ENCODE measurements at places on chromosomes 11 and 22.

GRCh38 chr11:134359646-134360045 lies 27.9 kb downstream of the GLB1L2 start:
- no peak for DNase-seq

- peak; percentile 65 for DNase-seq
These were observed 4.7 kb downstream of the DGCR8 start for GRCh38 chr22:20084547-20085413.

DNA sequence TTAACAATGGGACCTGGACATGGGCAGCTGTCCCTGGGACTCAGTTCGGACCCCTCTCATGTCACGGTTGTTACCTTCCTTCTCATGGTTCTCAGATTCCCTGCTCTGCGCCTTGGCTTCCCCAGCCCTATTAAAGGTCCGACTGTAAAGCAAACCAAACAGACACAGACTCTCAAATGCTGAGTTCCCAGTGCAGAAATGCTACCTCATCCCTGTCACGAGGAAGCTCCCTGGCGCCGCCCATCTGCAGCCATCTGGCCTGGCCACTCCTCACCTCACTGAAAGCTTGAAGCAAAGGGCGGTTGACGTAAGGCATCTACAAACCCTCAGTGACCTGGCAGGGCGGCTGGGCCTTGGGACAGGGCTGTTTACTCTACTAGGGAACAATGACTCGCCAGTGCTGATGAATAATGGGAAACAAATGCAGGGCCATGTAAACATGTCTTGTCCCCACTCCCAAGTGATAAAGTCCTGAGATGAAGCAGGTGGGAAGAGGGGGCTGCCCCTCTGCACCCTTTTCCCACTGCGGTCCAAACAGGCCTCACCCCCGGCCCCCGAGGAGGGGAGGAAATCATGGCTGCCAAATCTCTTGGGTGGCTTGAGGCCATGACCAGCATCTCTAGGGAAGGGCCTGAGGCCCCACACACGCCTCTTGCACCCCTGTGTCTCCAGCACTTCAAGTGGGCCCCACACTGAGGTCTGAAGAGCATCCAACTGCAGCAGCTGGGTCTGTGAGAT lies 49.3 kb downstream of the SCUBE1 start:
- peak; percentile 46 for DNase-seq

- no peak for DNase-seq
These were observed 3.0 kb downstream of the LMNTD2 start for GRCh38 chr11:557328-558132.

GRCh38 chr11:27201454-27202302 lies 161.1 kb downstream of the BBOX1 start:
- peak; percentile 69 for DNase-seq

DNA sequence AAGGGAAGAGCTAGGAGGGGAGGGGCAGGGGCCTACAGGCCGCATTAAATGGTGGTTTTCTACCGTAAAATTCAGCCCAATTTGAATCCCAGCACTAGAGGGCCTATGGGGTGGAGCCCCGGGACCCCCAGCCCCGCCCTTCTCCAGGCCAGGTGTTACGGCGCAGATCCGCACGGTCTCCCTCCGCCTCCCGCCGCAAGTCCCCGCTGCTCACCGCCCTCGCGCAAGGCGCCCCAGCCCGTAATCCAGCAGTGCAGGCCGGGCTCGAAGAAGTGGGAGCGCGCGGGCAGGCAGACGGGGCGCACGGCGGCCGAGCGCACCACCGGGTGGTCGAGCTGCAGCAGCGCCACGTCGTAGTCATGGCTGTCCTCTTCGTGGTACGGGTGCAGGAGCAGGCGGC lies 17.3 kb downstream of the KCTD17 start:
- peak; percentile 64 for DNase-seq
